Activated CD4-positive, alpha-beta T cell treated with anti-CD3 and anti-CD28 coated beads for 36 hours (primary cell): ENCODE measurements at places on chromosomes 11 and 22. TPM values are rescaled to one million over a fixed set of nuclear protein-coding genes. Genes with fewer than 3 reads are reported as not detected.
A peak's percentile ranks its signal among the peaks of the same experiment; 100 is the strongest.

MAPK8IP2 gene
- 0.14 TPM for total RNA-seq

DNA sequence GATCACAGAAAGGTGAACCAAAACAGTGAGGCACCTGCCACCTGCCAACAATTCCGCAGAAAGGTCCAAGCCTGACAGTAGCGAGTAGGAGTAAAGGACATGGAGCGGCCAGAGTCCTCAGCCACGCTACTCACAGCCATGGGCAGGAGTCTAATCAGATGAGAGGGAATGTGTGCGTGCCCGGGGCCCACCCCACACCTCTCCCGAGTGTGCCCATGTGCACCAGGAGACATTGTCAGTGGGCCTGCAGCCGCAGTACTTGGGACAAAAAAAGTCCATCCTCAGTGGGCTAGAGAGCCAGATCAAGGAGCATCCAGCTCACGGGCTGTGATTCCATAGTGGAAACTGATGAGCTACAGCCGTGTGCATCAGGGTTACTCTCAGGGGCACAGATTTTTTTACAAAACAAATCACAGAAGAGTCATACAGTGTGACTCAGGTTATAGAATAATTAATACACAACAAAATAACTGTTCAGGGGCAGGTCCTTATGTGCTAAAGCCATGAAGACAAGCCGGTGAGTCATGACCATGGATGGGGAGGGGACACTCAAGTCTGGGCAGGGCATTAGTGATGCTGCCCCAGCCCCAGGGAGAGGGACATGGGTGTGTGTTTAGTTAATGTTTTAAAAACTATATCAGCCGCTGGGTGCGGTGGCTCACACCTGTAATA, 12.0 kb downstream of the SART1 start:
- no peaks in the 10 kb centered on the region for H3K4me1 ChIP-seq
- H3K27ac ChIP-seq: no peak overlapping the region
- H3K36me3 ChIP-seq: peaks cover 43% of the 10 kb centered on the region
- no peaks in the 10 kb centered on the region for H3K27me3 ChIP-seq
- no peak overlapping the region for H3K4me3 ChIP-seq

DNA sequence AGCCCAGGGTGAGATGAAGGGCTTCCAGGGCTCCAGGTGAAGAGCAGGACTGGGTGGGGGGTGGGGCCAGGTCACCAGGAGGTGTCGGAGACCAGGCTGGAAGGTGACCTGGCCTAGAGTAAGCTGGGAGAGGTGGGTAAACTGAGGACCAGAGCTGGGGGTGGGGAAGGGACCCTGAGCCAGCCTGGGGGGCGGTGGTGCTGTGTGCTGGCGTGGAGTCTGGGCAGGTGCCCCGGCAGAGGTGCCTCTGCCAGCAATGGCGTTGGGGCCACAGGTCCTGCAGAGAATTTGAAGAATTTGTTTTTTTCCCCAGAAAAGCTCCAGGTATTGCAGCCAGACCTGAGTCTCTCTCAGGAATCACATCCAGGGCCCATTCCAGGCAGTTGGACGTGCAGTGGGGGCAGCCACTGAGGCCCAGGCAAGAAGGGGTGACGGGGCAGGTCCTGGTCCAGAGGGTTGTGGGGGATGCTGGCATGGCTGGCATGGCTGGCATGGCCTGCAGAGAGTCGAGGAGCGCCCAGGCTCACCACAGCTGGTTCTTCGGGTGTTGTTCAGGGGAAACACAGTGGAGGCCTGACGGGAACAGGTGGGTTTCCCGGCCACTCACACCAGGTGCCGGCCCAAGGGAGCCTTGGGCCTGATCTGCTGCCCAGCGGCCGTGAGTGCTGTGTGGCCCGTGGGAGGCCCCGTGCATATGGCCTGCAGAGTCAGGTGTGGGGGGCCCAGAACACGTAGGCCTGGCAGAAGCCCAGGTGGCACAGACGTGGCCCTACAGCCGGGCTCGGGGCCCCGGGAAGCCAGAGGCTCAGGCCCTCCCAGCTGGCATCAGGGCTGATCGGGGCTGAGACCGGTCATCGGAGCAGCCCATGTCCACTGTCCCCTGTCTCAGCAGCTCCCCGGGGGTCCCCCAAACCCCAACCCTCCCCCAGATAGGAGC, 6.4 kb upstream of the MUC6 start:
- no peak overlapping the region for H3K4me3 ChIP-seq
- H3K27me3 ChIP-seq: peaks cover 2% of the 10 kb centered on the region
- H3K36me3 ChIP-seq: no peaks in the 10 kb centered on the region
- H3K27ac ChIP-seq: no peak overlapping the region

ACRV1 gene
- total RNA-seq: not detected

DNA sequence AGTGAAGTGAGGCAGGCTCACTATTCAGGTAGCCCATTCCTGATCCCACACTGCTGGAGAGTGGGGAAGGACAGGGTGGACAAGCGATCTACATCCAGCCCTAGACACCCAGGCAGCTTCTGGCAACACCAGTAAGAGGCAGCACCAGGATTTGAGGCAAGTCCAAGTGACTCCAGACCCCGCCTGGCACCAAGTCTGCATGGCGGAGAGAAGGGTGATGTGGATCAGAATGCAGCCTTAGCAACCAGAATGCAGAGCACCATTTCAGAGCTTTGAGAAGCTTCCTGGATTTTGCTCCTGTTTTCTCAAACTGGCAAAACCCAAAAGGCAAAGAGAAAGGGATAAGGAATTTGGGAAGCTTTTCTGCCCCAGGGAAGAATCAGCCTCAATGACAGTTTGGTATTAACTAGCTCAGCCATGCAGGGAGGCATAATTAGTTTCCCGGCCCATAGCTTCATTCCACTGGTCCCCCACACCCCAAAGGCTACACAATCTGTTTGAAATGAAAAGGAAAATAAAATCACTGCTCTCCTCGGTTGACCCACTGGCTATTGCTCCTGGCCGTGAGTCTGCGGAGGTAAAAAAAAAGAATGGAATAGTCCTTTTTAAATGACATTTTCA, 17.3 kb downstream of the GALNT18 start:
- H3K36me3 ChIP-seq: no peaks in the 10 kb centered on the region
- H3K27ac ChIP-seq: no peak overlapping the region
- DNase-seq: no peak

C11orf97 gene
- not detected for total RNA-seq

MRE11 gene
- 51.3 TPM for total RNA-seq

PLEKHB1 gene
- total RNA-seq: 10.6 TPM

GRCh38 chr11:62132191-62132590, 8.4 kb downstream of the INCENP start:
- no peak for DNase-seq
- H3K4me3 ChIP-seq: no peak overlapping the region
- no peaks in the 10 kb centered on the region for H3K27me3 ChIP-seq
- H3K4me1 ChIP-seq: peaks cover 17% of the 10 kb centered on the region

DNA sequence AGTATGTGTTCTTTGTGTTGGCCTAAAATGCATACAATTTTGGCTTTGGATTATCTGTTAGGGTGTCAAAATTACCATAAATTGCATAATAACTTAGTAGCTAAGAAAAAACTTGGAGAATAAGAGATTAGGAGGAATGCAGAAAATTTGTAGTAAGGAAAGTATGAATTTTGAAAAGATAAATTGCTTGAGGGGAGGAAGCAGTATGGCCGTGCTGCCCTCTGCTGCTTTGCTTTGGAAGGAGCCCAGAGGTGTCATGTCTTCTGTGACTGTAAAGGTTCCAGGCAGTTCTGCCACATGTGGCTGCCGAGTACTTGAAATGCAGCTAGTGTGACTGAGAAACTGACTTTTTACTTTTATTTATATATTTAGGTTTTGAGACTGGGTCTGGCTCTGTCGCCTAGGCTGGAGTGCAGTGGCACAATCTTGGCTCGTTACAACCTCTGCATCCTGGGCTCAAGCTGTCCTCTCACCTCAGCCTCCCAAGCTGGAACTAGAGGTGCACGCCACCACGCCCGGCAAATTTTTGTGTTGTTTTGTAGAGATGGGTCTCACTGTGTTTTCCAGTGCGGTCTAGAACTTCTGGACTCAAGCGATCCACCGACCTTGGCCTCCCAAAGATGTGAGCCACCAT, 1.8 kb downstream of the ADSL start:
- peaks cover 45% of the 10 kb centered on the region for H3K36me3 ChIP-seq
- peaks cover 28% of the 10 kb centered on the region for H3K4me1 ChIP-seq
- peak; percentile 84 for DNase-seq
- no peaks in the 10 kb centered on the region for H3K27me3 ChIP-seq
- peak overlapping the region; percentile 86 for H3K4me3 ChIP-seq

DNA sequence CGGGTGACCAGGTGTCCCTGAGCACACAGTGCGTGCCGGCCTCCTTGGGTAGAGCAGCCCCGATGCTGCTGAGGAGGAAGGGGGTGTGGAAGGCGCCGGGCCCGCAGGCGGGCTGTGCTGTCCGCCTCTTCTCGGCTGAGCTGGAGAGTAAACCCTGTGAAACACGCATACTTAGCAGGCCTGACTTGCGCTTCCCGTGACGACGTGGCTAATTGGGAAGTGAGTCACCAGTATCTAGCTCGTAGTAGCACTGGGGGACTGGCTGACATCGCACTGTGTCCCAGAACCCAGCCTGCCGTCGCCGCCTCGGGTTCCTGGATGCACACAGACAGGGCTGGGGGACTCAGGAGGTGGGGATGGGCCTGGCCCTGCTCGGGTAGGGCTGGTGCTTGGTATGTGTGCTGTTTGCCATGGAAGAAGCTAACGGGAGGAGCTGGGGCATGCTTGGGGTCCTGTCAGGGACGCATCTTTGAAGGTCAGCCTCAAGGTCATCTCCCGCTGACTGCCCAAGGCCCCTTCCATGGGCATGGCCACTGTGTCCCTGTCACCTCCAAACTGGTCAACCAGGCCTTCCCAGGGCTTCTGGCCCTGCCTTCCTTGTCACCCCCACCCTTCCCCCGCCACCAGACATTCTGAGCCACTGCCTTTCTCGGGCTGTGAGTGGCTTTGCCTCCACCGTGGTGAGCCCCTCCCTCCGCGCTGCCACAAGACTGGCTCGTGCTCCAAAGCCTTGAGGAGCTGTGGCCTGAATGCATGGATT, 1327.0 kb downstream of the BRD1 start:
- peaks cover 3% of the 10 kb centered on the region for H3K27me3 ChIP-seq
- H3K4me3 ChIP-seq: no peak overlapping the region
- no peaks in the 10 kb centered on the region for H3K4me1 ChIP-seq
- no peaks in the 10 kb centered on the region for H3K36me3 ChIP-seq
- no peak for DNase-seq
- H3K27ac ChIP-seq: no peak overlapping the region

C11orf21 gene
- total RNA-seq: 8.3 TPM
